ENCODE measurements at places on chromosomes 2 and 18.

DNA sequence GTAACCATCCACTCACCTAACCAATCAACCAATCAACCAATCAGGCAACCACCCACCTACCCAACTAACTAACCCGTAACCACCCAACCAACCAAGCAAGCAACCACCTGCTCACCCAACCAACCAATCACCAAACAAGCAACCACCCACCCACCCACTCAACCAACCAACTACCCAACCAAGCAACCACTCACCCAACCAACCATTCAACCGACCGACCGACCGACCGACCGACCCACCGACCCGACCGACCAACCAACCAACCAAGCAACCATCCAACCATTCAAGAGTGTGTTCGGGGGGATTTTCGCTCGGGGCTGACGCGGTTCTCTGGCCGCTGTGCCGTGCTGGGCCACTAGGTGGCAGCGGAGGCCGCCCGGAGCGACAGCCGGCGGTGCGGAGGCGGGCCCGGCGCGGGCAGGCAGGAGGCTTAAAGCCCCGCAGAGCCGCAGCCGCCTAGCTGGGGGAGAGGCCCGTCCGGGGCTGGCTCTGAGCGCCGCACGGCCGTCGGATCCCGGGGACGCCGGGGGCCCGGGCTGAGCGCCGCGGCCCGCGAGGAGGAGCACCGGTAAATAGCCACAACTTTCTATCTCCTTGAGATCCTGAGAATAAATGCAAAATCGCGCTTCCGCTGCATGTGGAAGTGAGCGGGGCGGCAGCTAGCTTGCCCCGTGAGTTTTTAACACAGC lies at the start of gene MC5R:
Gene MC5R (plus strand): TSS at position 443 of the 689 bp plus-strand sequence. CDS start 1,617 bp downstream, outside the sequence.
- peak; percentile 98 for DNase-seq

DNA sequence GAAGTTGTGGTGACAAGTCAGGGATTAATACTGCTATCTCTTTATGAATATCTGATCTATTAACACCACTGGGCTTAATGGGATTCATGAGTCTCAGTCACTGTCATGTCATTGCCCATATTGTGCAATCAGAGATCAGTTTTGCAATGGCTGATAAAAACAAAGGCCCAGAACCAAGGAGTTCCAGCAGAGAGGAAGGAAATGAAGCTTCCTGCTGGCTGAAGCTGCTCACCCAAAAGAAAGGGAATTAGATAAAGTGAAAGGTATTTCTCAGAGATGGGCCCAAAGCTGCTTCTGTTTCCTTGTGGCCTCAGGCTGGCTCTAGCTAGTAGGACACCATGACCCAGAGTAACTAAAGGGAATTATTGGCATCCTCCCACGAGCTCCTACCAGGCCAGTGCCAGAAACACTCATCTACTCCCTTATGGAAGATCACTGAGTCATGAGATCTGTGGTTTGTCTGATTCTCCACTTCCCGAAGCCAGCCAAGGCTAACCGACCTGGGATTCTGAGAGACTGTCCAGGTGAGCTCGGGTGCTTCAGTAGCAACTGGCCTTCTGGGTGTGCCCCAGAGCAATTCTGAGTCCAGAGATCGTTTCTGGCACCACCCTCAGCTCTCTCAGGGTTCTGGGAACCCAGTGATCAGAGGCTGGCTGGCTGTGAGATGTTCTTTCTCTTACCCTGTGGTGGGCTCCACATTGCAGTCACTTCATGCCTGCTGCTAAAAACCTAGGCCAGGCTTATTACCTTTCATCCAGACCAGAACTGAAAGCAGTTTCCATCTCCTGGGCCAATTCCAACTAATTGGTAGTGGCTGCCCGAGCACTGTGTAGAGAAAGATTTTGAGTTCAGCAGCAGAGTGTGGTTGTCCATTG lies 129.5 kb upstream of the PELI1 start:
- peak; percentile 89 for DNase-seq

- no peak for DNase-seq
Measured at GRCh38 chr2:229900012-229900411, 21.8 kb downstream of the TRIP12 start.

GRCh38 chr2:223084873-223085272 lies 32.9 kb downstream of the KCNE4 start:
- peak; percentile 42 for DNase-seq

GRCh38 chr18:56391931-56392590 lies 246.3 kb downstream of the TXNL1 start:
- no peak for DNase-seq

DNA sequence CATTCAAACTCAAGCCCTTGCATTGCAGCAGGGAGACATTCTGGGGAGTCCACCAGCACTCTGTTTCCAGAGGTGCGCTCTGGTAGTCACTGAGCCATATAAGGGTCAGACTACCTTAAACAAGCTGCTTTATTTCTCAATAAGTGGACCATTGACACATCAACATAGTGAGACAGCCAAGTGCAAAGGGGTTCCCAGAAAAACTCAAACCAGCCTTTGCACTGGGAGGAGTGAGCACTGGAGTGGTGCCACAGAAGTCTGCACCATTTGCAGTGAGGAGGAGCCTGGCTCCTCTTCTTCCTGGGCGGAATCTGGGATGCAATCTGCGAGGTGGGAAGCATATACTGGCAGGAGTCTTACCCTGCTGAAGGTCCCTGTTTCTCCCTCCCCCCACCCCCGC lies 86.4 kb downstream of the OSR1 start:
- DNase-seq, result no peak

DNA sequence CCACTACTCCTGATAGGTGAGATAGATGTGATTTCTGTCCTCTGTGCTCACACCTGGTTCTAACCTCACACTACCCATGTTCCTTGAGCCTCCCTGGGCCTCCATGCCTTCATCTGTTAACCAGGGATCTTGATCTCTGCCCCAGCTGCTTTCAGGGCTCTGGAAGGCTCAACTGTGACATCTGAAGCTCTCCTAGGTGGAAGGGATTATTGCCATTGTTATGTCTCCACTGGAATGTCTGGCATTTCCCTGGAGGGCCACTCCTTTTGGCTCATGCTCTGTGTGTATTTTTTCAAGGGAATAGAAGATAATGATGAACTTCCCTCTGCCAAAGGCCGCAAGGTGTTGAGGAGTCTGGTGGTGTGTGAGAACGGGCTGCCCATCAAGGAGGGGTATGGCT lies 41.2 kb downstream of the PCARE start:
- peak; percentile 91 for DNase-seq

DNA sequence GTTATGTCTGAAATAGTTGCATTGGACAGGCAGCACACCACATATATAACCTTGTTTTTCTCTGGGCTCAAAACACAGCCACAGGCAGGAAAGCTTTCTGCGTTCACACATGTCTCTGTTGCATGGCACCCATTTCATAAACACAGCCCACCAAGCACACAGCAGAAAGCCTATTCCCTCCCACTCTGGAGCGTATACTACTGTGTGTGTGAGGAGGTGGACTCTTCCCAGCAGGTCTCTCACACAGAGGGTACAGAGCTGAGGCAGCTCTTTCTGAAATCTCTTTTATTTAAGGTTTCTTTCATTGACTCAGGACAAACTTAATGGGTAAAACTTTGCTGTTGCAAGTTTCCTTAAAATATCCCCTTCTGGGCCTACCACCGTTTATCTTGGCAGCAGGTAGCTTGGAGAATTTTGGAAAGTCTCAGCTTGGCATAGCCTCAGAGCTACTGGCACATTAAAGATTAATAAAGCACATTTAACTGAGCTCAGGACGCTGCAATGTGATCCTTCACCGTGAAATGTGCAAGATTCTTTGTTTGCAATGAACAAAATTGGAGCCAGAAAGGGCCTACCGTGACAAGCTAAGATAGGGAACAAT lies 105.1 kb upstream of the NCKAP5 start:
- DNase-seq, result no peak

GRCh38 chr2:14015113-14015630 lies 617.3 kb upstream of the LRATD1 start:
- no peak for DNase-seq

GRCh38 chr2:95382686-95383634 lies 19.5 kb upstream of the FAHD2A start:
- DNase-seq, result no peak

DNA sequence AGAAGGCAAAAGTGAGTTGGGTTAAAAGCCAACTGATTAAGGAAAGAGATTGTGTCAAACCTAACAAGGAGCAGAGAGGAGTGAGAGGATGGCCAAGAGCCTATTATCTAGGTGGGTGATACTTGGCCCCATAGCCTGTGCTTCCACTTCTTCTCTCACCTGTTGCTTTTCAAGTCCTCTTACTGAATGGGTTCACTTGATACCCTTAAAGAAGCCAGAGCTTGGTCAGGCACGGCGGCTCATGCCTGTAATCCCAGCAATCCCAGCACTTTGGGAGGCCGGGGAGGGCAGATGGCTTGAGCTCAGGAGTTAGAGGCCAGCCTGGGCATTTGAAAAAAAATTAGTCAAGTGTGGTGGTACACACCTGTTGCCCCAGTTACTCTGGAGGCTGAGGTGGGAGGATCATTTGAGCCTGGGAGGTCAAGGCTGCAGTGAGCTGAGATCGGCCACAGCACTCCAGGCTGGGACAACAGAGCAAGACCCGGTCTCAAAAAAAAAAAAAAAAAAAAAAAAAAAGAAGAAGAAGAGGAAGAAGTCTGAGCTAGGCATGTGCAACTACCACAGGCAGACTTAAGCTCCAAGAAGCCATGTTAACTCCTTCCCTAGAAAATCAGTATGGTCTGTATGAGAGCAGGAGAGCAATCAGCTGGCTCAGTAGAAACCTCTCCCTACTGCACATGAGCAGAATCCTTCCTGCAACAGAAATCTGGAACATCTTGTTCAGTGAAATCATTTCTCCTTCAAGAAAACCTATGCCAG lies 28.4 kb upstream of the ME2 start:
- no peak for DNase-seq

GRCh38 chr2:231523451-231524285 lies 6.6 kb downstream of the NMUR1 start:
- no peak for DNase-seq

- no peak for DNase-seq
Measured at GRCh38 chr2:218831378-218831990, at the start of gene PRKAG3. TSS of gene PRKAG3 (minus strand) at chr2:218831803.

DNA sequence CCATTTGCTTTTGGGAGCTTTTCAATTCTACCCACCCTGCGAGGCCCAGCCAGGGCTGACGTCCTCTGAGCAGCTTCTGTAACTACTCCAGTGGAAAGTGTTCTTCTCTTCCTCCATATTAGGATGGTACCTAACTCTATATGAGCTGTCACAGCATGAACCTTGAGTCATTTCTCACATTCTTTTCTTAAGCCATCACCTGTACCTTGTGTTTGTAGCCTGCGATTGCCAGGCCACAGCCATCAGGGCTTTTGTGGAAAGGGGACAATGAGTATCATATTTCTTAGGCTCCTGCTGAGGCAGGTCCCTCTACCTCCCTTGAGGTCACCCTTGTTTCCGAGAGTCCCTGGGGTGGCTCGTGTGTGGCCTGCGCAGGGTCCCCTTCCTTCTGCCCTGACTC lies 144.5 kb upstream of the DLX2 start:
- DNase-seq, result no peak

DNA sequence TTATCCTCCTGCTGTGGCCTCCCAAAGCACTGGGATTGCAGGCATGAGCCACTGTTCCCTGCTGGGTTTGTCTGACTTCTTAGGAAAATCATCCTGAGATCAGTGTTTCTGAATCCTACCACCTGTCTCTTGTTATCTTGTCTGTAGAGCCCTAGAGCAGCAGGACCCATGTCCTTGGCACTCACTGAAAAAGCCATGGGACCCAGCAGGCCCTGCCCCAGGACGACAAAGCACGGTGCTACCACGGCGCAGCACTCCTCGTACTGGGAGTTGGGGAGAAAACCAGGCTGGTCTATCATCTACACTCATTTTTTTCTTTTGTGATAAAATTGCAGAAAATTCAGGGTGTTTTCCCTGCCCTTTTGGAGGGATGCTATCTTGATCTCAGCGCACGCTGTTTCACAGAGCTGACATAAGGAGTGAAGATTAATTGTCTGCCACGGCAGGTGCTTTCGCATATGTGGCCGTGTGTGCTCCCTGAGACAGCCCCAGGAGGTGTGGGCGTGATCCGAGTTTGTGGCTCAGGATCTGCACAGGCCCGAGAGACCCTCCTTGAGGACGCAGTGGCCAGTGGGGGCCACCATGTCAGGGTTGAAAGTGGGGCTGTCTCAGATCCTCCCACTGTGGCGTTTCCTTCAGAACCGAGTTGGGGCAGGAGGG lies 179.1 kb downstream of the LDLRAD4 start:
- DNase-seq, result no peak

DNA sequence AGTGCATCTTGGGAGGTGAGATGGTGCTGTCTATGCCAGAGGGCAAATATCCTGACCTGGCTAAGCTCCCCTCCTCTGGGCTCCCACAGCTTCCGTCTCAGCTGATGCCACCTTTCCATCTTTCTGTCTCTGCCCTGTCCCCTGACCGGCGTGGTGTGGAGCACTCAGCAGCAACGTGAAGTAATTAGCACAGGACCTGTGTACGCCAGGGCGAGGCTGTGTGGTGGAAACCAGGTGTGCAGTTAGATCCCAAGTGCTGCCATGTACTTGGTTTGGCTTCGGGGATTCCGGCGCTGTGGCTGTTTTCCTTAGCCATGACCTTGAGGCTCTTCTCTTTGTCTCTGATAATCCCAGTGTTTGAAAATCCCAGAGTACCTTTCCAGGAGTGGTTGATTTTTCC lies 36.5 kb downstream of the COA5 start:
- DNase-seq, result no peak

DNA sequence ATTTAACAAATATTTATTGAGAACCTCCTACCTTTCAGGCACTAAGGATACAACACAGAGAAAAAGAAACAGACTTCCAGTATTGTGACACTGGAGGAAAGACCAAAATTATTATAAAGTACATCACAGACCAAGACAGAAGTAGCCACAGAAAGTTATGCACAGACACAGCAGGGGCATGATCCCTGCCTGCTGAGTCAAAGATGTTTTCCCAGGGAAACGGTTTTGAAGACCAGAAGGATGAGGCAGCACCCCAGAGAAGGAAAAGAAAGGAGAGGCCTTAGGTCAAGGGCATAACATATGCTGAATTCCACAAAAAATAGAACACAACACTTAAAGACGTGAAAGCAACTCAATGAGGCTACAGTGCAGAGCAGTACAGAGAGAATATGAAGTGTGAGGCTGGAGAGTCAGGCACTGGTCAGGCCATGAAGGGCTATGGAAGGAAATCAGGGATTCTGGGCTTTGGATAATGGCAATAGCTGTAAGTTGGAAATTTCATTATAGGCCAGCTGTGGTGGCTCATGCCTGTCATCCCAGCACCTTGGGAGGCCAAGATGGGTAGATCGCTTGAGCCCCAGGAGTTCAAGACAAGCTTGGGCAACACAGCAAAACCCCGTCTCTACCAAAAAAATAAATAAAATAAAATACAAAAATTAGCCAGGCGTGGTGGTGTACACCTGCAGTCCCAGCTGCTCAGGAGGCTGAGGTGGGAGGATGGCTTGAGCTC lies 8.2 kb downstream of the ADAM17 start:
- no peak for DNase-seq

- no peak for DNase-seq
Measured at GRCh38 chr2:60259781-60260180, 293.7 kb downstream of the BCL11A start.

GRCh38 chr2:225993430-225993829 lies 593.9 kb downstream of the NYAP2 start:
- DNase-seq, result no peak
